Right ventricle myocardium superior (tissue), 1 donor: ENCODE measurements at places on chromosomes 13 and 19. TPM values are rescaled to one million over a fixed set of nuclear protein-coding genes. Genes with fewer than 3 reads are reported as not detected.

MBD3L2 gene
- not detected for total RNA-seq

C19orf18 gene
- total RNA-seq: 2.4 TPM

CRLF1 gene
- 20.6 TPM for total RNA-seq

OVOL3 gene
- not detected for total RNA-seq

GRCh38 chr19:3801412-3802096 lies 15.4 kb upstream of the MATK start:
- DNase-seq: no peak

DNA sequence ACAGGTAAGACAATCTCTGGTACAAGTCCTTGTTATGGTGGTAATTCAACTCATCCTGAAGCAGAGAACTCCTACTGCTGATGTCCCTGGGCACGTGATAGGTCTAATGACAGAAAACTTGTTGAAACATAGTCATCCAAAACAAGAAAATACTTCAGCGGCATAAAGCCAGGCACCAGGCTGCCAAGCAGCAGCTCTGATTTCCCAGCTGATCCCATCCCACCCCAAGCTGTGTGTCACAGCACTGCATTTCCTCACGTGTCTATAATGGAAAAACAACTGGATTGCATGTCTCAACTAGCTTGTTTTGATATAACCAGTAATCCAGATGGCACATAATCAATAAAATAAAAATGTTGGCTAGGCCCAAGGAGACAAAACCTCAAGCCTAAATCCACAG lies 64.8 kb downstream of the MIPEP start:
- DNase-seq: no peak

- no peak for DNase-seq
Observed at GRCh38 chr13:31595563-31595962, 143.8 kb upstream of the RXFP2 start.

- no peak for DNase-seq
Observed at GRCh38 chr19:305240-306150, 14.3 kb upstream of the PLPP2 start.

- no peak for DNase-seq
Observed at GRCh38 chr19:23823952-23824389, 65.3 kb upstream of the ZNF681 start.
